Calu3 (cell line): ENCODE measurements at places on chromosomes 7 and 10. TPM values are rescaled to one million over a fixed set of nuclear protein-coding genes. Genes with fewer than 3 reads are reported as not detected.
A peak's percentile ranks its signal among the peaks of the same experiment; 100 is the strongest.

Gene CNNM1
- total RNA-seq = 5.8 and 6.3 TPM in 2 replicates

GRCh38 chr10:126421756-126422256 is 33.5 kb upstream of the ADAM12 start:
- DNase-seq = no peak
- no peak overlapping the region for H3K27ac ChIP-seq
- H3K4me3 ChIP-seq = no peak overlapping the region
- peaks cover 7% of the 10 kb centered on the region for H3K4me1 ChIP-seq
- H3K27me3 ChIP-seq = peaks cover 13% of the 10 kb centered on the region
- no peaks in the 10 kb centered on the region for H3K36me3 ChIP-seq

DNA sequence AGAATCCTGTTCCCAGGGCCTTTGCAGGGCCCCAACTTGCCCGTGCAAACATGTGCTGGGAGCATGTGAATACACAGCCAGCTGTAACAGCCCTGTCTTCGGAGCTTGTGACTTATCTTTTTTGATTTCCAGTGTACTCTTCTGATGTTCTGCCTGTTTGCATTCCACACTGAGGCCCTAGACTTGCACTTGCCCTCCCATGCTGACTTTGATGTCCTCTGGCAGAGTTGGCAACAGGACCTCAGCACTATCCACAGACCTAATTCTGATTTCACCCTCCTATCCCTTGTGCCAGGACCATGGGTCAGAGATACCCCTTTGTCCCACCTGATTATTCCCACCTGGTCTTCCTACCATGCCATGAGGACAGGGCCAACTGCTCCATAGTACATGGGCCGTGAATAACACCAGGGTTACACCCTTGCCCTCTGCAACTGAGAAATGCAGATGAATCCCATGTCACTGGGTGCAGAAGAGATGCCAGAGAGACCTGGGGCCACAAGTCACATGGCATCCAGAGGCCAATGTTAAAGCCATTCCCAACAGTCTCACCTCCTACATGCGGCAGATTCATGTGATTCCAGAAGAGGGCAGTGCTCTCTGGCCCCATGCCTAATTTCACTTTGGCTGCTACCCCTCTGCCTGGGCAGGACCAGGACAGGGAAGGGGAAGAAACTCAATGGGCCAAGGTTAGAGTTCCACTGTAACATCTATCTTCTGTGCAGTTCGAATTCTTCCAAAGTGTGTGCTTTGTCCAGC is 43.0 kb downstream of the SCRN1 start:
- no peak overlapping the region for H3K27ac ChIP-seq
- peaks cover 10% of the 10 kb centered on the region for H3K4me1 ChIP-seq
- no peaks in the 10 kb centered on the region for H3K27me3 ChIP-seq

DNA sequence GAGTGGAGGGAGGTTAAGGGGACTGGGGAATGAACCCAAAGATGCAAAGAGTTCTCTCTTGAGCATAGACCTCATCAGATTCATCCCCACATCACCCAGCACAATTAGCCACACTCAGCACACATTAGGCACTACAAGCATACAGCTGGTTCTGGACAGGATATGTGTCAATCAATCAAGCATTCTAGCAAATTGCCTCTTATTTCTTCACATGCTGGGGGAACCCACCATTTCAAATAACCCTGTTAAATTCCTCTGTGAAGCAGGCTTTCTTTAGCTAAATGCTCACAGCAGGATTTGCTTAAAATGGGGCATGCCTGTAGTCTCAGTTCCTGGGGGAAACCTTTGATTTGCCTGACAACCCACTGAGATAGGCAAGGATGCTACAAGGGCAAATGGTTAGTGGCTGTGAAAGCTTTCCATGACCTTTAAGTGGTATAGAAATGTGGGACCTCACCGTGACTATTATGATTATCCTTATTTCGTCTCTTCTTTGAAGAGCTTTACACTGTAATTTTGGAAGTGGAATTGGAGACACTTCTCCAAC is 193.4 kb upstream of the ZMIZ1 start:
- H3K36me3 ChIP-seq = no peaks in the 10 kb centered on the region
- no peak overlapping the region for H3K27ac ChIP-seq
- no peak overlapping the region for H3K4me3 ChIP-seq
- H3K27me3 ChIP-seq = peaks cover 8% of the 10 kb centered on the region

Gene MYH16
- total RNA-seq = 0.61 and 0.97 TPM in 2 replicates

- H3K36me3 ChIP-seq = no peaks in the 10 kb centered on the region
- DNase-seq = no peak
- no peak overlapping the region for H3K4me3 ChIP-seq
- H3K27me3 ChIP-seq = no peaks in the 10 kb centered on the region
- no peak overlapping the region for H3K27ac ChIP-seq
- no peaks in the 10 kb centered on the region for H3K4me1 ChIP-seq
Measured at GRCh38 chr10:9390516-9390915, 1336.0 kb downstream of the GATA3 start.

DNA sequence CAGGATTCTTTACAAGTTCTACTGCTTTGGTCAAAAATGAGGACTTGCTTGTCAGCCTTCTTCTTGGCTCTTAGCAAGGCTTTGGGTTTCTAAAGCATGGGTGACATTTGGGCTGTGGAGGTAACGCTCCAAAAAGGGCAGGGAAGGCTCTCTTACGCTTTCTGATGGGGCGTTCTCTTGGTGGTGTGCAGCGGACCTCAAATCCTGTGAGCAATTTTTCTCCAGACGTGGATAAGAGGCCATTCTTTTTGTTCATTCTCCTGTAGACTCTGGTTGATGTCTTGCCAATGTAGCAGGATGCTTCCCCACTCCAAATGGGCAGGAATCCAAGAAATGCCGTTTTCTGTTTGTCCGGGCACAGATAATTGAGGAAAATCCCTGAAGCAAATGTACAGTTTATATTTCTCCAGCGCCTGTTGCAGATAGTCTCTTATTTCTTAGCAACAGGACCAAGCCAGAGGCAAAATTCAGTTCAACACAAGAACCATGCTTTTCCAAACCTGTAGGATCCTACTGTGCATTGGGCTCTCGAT is 138.4 kb upstream of the NFE2L3 start:
- no peak overlapping the region for H3K4me3 ChIP-seq
- no peaks in the 10 kb centered on the region for H3K4me1 ChIP-seq

- no peak for DNase-seq
- no peaks in the 10 kb centered on the region for H3K36me3 ChIP-seq
- no peaks in the 10 kb centered on the region for H3K27me3 ChIP-seq
- H3K27ac ChIP-seq = no peak overlapping the region
- no peak overlapping the region for H3K4me3 ChIP-seq
Measured at GRCh38 chr10:112546474-112546873, 99.5 kb downstream of the VTI1A start.

GRCh38 chr7:141533149-141533949 is 17.9 kb upstream of the AGK start:
- H3K4me1 ChIP-seq = no peaks in the 10 kb centered on the region
- H3K4me3 ChIP-seq = no peak overlapping the region
- H3K27ac ChIP-seq = no peak overlapping the region
- peaks cover 25% of the 10 kb centered on the region for H3K27me3 ChIP-seq

DNA sequence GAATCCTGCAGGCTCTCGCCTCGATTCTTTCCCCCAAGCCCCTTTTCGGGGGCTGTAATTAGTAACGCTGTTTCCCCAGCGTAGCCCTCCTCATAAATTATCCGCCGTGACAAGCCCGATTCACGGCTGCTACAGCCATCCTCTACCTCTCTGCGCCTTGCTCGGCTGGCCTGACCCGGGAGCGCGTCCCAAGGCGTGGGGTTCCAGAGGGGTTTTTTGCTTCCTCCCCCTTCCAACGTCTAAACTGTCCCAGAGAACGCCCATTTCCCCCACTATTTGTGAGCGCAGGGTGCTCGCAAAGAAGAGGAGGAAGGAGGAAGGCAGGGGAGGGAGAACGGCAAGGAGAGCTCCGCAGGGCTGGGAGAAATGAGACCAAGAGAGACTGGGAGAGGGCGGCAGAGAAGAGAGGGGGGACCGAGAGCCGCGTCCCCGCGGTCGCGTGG is 880 bp downstream of the HOXA5 start:
- H3K4me1 ChIP-seq = peaks cover 6% of the 10 kb centered on the region
- no peak overlapping the region for H3K4me3 ChIP-seq
- no peak for DNase-seq

Gene UTF1
- total RNA-seq = not detected in 2 replicates

Gene CYP3A5
- total RNA-seq = 44.9 and 70.7 TPM in 2 replicates

Gene ZNF853
- total RNA-seq = 10.1 and 11.4 TPM in 2 replicates

- H3K4me1 ChIP-seq = no peaks in the 10 kb centered on the region
- H3K4me3 ChIP-seq = no peak overlapping the region
- no peaks in the 10 kb centered on the region for H3K36me3 ChIP-seq
- no peaks in the 10 kb centered on the region for H3K27me3 ChIP-seq
- H3K27ac ChIP-seq = no peak overlapping the region
Measured at GRCh38 chr7:49159536-49159935, 235.2 kb downstream of the CDC14C start.

DNA sequence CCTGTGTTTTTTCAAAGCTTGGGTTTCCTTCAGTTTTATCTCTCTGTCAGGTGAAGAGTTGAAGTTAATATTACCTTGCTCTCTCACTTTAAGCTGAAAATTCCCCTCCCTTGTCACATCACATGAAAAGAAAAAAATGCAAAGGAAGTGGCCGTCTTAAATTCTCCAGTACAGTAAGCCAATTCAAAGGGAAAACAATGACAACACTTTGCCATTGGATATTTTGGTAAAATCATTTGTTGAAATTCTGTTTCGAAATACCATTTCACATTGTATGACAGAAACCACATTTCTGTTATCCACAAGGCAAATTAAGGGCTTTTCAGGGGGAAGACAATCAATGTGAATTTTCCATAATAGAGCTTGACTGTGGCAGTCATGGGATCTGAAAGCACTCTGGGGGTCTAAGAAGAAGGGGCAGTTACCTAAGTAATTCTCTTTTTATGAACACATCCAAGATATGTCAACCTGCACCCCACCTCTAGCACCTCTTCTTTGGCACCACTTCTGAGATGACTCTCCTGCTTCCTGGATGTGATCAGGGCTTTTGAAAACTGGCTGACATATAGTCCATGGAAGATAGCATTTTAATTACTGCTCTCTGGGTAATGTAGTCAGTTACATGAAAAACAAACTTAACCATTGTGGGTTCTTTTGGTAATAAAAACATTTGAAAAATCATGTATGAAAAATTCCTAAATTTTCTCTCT is 63.8 kb downstream of the ENTPD1 start:
- DNase-seq = no peak
- H3K27ac ChIP-seq = no peak overlapping the region
- no peaks in the 10 kb centered on the region for H3K27me3 ChIP-seq

GRCh38 chr7:107850216-107850615 is 40.8 kb upstream of the DLD start:
- no peak overlapping the region for H3K4me3 ChIP-seq
- DNase-seq = no peak
- no peak overlapping the region for H3K27ac ChIP-seq
- H3K27me3 ChIP-seq = peaks cover 29% of the 10 kb centered on the region

GRCh38 chr7:131183611-131184119 is 144.0 kb upstream of the MKLN1 start:
- H3K4me1 ChIP-seq = peaks cover 6% of the 10 kb centered on the region
- H3K27ac ChIP-seq = no peak overlapping the region
- DNase-seq = no peak
- peaks cover 4% of the 10 kb centered on the region for H3K36me3 ChIP-seq
- H3K27me3 ChIP-seq = no peaks in the 10 kb centered on the region
- no peak overlapping the region for H3K4me3 ChIP-seq

GRCh38 chr7:85019778-85020177 is 167.1 kb downstream of the SEMA3D start:
- no peaks in the 10 kb centered on the region for H3K27me3 ChIP-seq
- no peak overlapping the region for H3K27ac ChIP-seq
- H3K4me3 ChIP-seq = no peak overlapping the region
- no peaks in the 10 kb centered on the region for H3K4me1 ChIP-seq

DNA sequence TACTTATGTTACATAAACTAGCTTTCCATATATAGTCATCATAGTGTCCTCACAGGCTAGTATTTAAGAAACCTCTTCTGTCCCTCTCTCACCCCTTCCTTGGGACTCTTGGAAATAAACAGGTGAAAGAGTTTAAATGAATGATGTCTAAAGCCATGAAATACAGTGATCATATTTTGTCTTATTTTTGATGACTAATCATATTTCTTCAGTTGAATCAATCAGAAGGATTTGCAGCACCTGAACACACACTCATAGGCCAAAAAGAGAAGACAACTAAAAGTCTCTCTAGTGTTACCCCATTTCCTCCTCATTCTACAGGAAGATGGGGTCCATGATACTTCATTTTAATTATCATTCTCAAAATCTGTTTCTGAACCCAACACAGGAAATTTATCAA is 8.6 kb upstream of the ATAD1 start:
- H3K27me3 ChIP-seq = no peaks in the 10 kb centered on the region
- H3K27ac ChIP-seq = no peak overlapping the region
- no peak overlapping the region for H3K4me3 ChIP-seq
- DNase-seq = no peak
- H3K4me1 ChIP-seq = no peaks in the 10 kb centered on the region
- no peaks in the 10 kb centered on the region for H3K36me3 ChIP-seq

GRCh38 chr10:6049031-6049400 is 13.2 kb downstream of the IL2RA start:
- no peak overlapping the region for H3K27ac ChIP-seq
- peaks cover 62% of the 10 kb centered on the region for H3K27me3 ChIP-seq
- H3K36me3 ChIP-seq = peaks cover 10% of the 10 kb centered on the region
- no peak overlapping the region for H3K4me3 ChIP-seq
- peaks cover 30% of the 10 kb centered on the region for H3K4me1 ChIP-seq

GRCh38 chr10:101597091-101597900 is 9.2 kb downstream of the DPCD start:
- no peaks in the 10 kb centered on the region for H3K27me3 ChIP-seq
- no peak overlapping the region for H3K4me3 ChIP-seq
- no peak for DNase-seq
- H3K36me3 ChIP-seq = no peaks in the 10 kb centered on the region
- no peaks in the 10 kb centered on the region for H3K4me1 ChIP-seq

- DNase-seq = peak; percentile 7
- H3K4me3 ChIP-seq = no peak overlapping the region
- peaks cover 59% of the 10 kb centered on the region for H3K36me3 ChIP-seq
- H3K27me3 ChIP-seq = no peaks in the 10 kb centered on the region
Measured at GRCh38 chr10:93357680-93358079, 124.5 kb downstream of the MYOF start.

GRCh38 chr10:94500063-94500462 is 45.5 kb upstream of the HELLS start:
- no peaks in the 10 kb centered on the region for H3K4me1 ChIP-seq
- H3K27me3 ChIP-seq = no peaks in the 10 kb centered on the region
- no peak for DNase-seq

Gene HTR5A
- total RNA-seq = not detected in 2 replicates

Gene SLC29A4
- total RNA-seq = 1.9 and 2.5 TPM in 2 replicates
